Esophagus squamous epithelium (tissue), 5 donors: ENCODE measurements at places on chromosomes 16 and 17.

DNA sequence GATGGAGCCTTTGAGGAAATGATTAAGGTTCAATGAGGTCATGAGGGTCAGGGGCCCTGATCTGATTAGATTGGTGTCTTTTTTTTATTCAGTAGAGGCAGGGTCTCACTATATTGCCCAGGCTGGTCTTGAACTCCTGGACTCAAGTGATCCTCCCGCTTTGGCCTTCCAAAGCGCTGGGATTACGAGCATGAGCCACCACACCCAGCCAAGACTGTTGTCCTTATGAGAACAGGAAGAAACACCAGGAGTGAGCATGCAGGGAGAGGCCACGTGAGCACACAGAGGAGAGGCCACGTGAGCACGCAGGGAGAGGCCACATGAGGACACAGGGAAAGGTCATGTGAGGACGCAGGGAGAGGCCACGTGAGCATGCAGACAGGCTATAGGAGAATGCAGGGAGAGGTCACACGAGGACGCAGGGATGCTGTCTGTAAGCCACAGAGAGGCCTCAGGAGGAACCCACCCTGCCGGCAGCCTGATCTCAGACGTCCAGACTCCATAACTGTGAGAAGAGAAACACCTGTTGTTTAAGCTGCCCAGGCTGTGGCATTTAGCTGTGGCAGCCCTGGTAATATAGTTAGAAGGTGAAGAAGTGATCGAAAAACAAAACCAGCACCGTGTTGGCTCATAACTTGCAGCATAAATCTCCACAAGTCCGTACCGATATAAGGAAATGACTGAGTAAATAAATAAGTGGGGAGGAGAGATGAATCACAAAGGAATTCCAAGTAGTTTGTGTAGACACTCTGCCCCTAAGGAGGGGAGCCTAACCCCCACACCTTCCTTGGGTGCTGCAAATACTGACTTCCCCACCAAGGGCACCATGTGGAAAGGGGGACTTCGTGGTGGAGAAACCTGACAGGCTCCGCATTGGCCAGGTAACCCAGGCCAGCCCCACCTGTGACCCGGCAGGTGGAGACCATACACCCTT lies 14.6 kb upstream of the CSNK1D start:
- peak; percentile 41 for DNase-seq

GRCh38 chr17:62164747-62165722 lies 100.0 kb upstream of the MED13 start:
- no peak for DNase-seq

DNA sequence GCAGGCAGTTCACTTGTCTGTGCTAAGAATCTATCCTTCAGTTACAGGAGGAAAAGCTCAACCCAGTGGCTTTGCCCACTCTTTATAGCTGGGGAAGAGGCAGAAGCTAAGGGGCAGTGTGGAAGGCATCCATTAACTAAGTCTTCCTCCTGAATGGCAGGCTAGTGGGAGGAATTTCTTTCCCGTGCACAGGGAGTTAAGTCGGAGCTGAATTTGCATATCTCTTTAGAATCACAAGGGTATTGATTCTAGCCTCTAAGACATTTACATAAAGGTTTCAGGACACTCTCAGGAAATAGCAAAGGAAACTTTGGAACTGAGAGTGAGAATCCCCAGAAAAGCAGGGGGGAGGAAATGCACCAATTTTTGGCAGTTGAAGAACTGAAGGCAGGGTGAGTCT lies 245.6 kb downstream of the CA10 start:
- DNase-seq: no peak

DNA sequence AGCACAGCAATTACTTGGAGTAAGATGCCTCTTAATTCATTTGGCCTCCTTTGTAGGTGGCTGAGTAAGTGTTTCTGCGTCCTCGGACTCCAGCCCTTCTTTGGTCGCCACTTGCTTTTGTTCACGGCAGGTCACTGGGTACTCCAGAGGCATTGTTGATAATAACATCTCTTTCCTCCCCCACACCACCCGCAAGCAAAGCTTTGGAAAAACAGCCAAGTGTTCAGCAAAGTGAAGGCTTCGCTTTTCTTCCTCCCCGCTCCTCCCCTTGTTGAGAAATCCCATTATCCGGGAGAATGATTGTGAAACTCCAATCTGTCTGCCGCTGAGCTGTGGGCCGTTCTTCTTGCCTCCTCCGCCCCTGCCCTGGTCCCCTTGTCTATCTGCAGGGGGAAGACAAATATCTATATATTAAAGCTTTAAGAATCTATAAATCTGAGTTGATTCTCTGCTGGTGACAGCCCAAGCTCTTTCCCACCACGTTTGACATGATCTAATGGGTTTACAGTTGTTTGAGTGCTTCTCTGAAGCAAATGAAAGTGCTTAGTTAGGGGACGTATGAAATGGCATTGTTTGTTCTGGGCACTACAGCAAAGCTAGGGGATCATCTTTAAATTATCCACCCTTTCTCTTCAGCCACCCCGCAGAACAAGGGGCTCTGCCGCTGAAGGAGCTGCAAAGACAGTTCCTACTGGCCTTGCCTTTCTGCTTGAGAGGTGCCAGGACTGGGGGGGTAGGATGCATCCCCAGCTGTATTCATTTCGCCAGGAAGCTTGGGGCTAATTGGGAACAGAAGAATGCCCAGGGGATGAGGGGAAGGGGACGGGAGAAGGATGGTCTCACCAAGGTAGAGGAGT lies 167.1 kb downstream of the CCDC182 start:
- no peak for DNase-seq

DNA sequence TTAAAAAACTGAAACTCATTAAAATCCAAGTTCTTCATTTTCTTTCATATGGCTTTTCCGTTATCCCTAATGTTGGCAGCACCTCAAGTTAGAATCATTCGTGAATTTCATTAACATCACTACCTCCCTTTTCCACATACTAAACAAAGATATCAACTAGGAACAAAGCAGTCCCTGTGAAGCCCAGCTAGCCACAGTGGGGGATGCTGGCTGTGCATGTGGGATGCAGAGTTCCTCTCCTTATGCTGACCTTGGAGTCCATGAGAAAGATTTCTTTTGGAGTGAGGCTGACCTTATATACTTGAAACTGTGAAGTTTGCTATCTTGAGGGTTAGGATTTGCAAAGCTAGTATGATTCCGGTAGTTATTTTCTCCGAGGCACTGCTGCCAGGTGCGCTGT lies 117.6 kb downstream of the TANGO6 start:
- no peak for DNase-seq

- no peak for DNase-seq
Measured at GRCh38 chr17:75754378-75755204, 10.4 kb downstream of the GALK1 start.

- DNase-seq: no peak
Measured at GRCh38 chr17:29760279-29761039, 137.7 kb upstream of the CORO6 start.

DNA sequence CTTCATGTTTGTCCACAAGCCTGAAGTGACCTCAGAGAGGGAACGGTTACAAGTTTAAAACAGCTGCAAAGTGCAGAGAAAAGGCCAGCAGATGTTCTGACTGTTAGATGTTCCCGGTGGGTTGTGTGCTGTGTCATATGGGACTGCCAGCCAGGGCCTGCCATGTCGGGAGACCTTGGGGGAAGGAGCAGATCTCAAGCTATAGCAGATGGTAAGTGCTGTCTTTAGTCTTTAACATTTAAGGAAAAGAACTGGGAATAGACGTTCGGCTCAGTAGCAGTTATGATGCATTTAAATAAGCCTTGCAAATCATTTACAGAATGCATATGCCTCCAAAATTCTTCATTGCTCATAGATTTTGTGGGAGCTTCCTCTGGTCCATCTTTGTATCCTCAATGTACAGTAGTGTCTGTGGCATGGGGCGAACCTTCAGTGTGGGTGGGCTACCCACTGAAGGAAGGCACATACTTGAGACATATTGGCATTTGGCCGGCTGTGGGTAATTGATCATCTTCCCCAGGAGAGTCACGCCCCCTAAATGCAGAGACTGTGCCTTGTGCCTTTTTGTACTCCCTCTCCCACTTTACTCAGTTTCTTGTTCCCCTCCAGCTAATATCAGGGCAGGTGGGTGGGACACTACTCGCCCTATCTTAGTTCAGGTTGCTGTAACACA lies 131.9 kb downstream of the NPIPB5 start:
- DNase-seq: no peak

GRCh38 chr16:86941731-86942130 lies 363.4 kb downstream of the FOXL1 start:
- no peak for DNase-seq

DNA sequence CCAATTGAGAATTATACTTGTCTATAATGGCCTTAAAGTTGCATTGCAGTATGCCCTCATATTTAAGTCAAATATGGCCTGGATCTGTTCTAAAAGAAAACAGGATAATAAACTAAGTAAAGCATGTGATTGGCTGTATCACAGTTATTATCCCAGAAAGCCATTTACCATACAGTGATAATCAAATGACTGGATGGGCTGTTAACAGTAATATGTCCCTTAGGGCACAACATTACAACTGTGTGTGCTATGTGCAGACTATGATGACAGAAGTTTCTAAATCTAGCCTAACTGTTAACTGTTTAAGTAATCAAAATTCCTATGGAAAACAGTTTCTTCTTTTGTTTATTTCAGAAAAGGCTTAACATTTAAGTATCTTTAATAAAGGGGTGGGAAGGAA lies 145.7 kb downstream of the STXBP4 start:
- no peak for DNase-seq

DNA sequence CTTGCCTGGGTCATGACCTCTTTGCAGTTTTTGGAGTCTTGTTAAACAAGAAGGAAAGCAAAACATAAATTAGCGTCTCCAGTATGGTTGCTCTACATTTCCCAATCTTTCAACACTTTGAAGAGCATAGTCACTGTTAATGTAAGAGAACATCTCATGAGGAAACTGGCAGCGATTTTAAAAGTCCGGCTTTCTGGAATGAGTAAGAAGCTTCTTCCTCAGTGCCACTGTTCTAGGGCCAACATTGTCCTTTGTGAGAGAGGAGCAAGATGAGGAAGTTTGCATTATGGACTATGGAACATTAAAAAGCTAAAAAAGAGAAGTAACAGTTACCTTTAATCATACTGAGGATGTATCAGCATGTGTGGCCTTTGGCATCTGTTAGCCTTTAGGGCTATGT lies 73.1 kb downstream of the WNT3 start:
- DNase-seq: no peak

DNA sequence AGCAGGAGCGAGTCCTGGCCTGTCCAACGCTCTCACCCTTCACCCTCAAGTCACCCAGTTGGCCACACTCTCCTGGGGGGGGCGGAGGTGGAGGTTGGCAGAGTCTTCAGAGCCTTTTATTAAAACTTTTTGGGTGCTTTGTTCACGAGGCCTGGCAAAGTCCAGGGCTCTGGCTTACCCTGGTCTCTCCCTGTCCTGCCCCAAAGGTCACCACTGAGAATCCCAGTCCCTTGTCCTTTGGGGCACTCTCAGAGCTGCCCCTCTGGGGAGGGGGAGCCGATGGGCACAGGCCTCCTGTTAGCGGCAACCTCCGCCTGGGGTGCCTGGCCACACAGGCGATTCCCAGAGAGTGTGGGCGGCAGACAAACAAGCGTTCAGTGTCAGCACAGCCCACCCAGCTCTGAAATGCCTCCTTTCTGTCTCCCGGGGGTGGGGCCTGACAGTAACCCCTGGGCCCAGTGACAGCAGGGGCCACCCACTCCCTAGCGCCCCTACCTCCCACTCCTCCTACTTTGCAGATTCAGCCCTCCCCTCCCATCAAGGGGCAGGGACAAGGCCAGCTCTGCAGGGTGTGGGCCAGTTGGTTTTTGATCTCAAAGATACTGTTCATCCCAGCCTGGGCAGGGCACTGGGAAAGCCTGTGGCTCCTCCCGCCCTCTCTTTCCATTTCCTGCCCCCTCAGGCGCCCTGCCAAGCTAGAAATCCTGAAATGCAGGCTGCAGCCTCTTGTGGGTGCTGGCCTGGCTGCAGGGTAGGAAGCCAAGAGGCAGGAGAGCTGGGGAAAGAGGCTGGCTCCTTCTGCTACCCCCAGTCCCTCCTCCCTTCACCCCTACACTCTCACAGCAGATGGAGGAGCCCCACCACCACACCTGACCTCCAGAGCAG lies 36.6 kb upstream of the EMP2 start:
- DNase-seq: no peak

DNA sequence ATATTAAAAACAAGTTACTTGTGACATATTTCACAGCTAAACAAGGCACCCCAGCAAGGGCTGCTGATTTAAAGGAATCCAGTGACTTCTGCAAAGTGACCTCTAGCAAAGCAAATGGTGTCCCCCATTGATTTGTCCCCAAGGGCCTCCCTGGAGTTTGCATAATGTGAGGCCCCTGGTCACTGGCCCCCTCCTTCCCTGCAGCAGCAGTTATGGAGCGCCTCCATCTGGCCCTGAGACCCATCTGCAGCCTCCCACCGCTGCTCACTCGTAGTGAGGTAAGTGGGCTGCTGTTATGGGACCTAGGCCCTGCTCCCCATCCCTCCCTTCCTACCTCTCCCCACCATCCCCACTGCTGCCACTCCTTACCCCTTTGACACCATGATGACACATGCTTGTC lies 19.6 kb upstream of the EEF2K start:
- DNase-seq: no peak

DNA sequence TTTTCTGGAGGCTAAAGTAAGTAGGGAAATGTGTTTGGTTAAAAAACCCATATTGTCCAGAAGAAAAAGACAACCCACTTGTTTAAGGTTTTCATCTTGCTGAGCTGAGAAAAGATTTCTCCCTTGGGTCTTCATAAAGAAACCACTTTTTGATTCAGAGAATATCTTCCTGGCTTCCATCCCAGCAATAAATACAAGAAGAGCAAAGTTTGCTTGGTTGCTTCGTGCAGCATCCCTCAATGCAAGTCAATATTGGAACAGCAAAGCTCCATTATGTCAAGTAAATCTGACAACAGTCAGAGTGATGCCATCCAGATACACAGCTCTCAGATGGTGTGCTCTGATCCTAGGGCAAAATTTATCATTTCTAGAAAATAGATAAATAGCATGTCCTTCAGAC lies 118.9 kb upstream of the PIRT start:
- no peak for DNase-seq

- DNase-seq: no peak
Measured at GRCh38 chr16:1800701-1801100, 7.2 kb upstream of the IGFALS start.

DNA sequence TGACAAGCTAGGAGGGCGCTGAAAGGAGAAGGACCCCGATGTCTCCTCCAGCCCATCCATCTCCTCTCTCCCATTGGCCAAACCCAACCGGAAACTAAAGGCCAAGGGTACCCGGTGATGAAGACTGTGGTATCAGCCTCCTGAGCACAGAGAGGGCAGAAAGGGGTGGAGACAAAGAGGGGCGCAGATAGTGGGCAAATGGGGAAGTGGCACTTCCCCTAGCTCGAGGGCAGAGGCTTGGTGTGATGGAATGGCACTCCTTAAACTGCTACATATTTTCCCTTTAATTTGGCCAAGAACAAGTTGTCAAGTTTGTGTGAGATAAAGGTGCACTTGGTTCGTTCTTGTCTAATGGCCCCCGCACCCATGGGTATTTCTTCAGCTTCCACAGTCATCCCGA lies 27.8 kb downstream of the IL4R start:
- no peak for DNase-seq
